ENCODE measurements at places on chromosomes 3 and 15.

GRCh38 chr15:88484682-88485331, 17.3 kb downstream of the MRPS11 start:
- no peak for DNase-seq

GRCh38 chr3:66303491-66303901, 82.7 kb downstream of the SLC25A26 start:
- no peak for DNase-seq

- no peak for DNase-seq
Observed at GRCh38 chr15:31001702-31002101, 10.3 kb upstream of the MTMR10 start.

- DNase-seq, result no peak
Observed at GRCh38 chr15:52289629-52290081, 5.9 kb downstream of the MYO5C start.

DNA sequence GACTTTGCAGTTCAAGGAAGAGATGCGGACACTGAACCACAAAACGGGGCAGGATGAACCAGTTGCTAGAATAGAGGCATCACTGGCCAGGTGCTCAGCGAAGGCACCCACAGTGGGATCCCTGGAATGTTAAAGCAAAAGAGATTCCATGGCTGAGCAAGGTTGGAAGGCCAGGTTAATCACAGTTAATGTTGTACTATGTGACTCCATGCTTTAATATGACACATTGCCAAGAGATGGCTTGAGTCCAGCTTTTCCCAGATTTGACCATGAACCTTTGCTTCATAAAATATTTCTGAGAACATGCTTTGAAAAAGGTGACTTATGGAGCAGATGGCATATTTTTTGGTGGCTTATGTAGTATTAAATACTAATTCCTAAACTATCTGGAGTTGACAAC, 76.2 kb upstream of the CMTM7 start:
- no peak for DNase-seq

DNA sequence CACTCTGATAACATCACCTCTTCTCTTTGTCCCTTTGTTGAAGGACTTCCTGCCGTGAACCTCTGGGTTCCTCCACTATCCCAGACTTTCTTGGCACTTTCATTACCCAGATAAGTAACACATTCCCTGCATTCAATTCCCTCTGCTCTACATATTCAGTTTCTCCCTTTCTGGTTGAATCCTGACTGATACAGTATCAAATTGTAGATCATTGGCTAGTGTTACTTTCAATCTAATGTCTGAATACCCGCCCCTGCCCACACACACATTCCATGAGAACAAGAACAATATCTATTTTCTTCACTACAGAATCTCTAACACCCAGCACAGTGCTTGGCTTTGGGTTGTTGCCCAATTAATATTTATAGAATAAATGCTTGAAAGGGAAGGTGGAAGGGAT, 163.5 kb downstream of the ABHD5 start:
- DNase-seq, result no peak

- no peak for DNase-seq
Observed at GRCh38 chr3:86788371-86788770, 202.6 kb downstream of the VGLL3 start.

GRCh38 chr3:8581806-8582445, 62.7 kb downstream of the SSUH2 start:
- no peak for DNase-seq

DNA sequence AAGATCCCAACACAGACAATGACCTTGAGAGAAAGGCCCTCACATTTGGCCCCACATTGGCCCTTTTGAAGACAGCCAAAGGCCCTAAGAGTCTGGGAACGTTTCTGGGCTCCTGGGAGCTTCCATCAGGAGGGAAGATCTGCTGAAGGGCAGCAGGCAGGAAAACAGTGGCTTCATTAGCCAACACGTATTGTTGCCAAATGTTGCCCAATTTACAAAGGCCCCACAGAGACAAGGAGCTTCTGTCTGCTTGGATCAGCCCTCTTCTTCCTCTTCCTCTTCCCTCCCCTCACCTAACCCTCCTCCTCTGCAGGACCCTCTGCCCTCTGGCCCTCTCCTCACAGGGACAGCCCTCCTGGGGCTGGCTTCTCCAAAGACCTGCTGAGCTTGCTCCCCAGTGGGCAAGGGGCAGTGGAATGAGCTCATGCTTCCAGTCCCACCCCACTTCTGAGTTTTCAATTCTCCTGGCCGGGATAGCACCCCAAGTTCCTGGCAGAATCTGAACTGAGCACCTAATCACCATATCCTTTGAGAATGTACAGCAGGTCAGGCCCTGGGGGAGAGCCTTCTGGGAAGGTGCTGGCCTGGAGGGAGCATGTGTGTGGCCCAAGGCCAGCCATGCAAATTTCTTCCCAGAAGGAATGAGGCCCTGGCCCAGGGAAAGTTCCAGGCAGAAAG, 5.1 kb upstream of the LTF start:
- DNase-seq, result no peak

- DNase-seq, result no peak
Observed at GRCh38 chr3:53885239-53885638, 3.3 kb upstream of the ACTR8 start.

DNA sequence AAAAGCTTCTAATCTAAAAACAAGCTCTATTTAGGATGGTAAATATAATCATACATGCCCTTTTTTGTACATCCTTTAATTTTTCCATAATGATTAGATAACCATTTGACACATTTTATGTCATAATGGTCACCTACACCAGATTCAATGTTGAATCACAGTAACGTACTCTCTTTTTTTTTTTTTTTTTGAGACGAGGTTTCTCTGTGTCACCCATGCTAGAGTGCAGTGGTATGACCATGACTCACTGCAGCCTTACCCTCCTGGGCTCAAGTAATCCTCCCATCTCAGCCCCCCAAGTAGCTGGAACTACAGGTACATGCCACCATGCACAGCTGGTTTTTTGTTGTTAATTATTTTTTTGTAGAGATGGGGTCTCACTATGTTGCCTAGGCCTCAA, 49.2 kb downstream of the PROS1 start:
- DNase-seq, result no peak

GRCh38 chr3:60972599-60972998, 278.7 kb downstream of the FHIT start:
- no peak for DNase-seq

- DNase-seq, result no peak
Observed at GRCh38 chr3:55719006-55719405, 231.9 kb upstream of the WNT5A start.

DNA sequence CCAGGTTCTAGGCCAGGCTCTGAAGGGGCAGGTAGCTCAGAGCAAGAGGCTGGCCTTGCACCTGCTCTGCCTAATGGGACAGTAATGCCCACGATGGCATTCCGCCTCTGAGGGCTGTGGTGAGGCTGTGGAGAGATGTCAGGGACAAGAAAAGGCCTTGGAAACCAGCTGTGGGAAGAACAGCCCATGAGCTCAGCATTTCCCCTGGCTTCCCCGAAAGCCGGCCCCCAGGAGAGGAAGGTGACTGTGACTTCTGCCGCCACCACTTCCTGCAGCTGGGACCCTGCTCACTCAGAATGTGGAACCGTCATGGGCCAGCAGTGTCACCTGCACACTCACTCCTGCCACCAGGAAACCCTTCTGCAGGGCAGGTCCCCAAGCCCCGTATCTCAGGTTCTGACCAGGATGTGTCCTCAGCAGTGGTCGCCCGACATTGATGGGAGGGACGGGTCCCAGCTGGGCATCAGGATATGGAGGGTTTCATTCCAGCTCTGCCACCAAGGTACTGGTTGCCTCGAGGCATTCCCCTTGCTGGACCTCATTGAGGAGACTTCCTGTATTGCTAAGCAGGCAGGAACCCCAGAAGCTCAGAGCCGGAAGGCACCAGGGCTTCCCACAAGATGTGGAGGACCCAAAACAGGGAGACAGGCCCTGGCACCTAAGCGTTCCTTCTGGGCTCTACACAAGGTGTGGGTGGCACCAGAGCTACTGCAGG, 30.7 kb downstream of the SEMA7A start:
- peak; percentile 88 for DNase-seq

- no peak for DNase-seq
Observed at GRCh38 chr15:77012868-77013267, 17.9 kb downstream of the PSTPIP1 start.

DNA sequence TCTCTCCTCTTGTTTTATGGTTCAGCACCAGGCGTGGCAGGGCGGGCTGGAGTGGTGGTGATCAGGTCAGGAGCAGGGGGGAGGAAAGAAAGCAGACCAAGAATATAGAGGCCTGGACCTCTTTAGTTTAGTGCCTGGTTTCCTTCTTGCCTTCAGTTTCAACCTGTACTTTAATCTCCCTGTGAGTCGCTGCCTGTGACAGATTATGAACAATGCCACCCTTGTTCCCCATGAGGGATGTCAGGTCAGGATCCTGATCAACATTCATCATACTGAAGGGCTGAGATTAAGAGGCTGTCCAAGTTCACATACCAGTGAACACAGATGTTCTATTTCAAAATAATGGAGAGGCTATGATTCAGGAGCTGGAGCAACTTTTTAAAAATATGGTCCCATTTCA, 11.4 kb downstream of the ENTPD3 start:
- DNase-seq, result no peak

- DNase-seq, result peak; percentile 49
Observed at GRCh38 chr15:83436513-83437158, 10.5 kb upstream of the SH3GL3 start.

GRCh38 chr15:90063770-90064247, 38.5 kb downstream of the IDH2 start:
- DNase-seq, result no peak

GRCh38 chr3:23735062-23735461, 70.7 kb upstream of the UBE2E1 start:
- DNase-seq, result no peak

- DNase-seq, result no peak
Observed at GRCh38 chr3:113245761-113246161, 34.4 kb downstream of the BOC start.

GRCh38 chr3:20071175-20071574, 30.9 kb downstream of the KAT2B start:
- no peak for DNase-seq

GRCh38 chr15:82122746-82123400, 77.1 kb upstream of the MEX3B start:
- no peak for DNase-seq

GRCh38 chr15:96524676-96525417, 194.3 kb downstream of the NR2F2 start:
- no peak for DNase-seq

DNA sequence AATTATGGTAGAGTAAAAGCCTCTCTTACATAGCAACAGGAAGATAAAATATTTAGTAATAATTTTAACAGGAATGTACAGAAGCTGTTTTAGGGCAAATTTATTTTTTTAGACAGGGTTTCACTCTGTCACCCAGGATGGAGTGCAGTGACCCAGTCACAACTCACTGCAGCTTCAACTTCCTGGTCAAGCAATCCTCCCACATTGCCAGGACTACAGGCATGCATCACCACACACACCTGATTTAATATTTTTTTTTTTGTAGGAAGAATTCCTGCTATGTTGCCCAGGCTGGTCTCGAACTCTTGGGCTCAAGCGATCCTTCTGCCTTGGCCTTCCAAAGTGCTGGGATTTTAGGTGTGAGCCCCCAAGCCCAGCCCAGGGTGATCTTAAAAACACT, 61.1 kb downstream of the PCCB start:
- no peak for DNase-seq

- DNase-seq, result no peak
Observed at GRCh38 chr3:170205302-170205701, 16.9 kb upstream of the PRKCI start.

- DNase-seq, result no peak
Observed at GRCh38 chr3:192916371-192917027, 1.2 kb downstream of the MB21D2 start.

GRCh38 chr3:159732172-159733111, 256.2 kb upstream of the IL12A start:
- no peak for DNase-seq

GRCh38 chr3:72262736-72263135, 477.8 kb upstream of the PROK2 start:
- DNase-seq, result no peak

GRCh38 chr15:86063356-86064095, 16.1 kb upstream of the AGBL1 start:
- DNase-seq, result no peak

- DNase-seq, result no peak
Observed at GRCh38 chr3:177894081-177894728, 642.0 kb upstream of the KCNMB2 start.

GRCh38 chr15:72289597-72290325, 17.4 kb upstream of the PARP6 start:
- DNase-seq, result no peak

DNA sequence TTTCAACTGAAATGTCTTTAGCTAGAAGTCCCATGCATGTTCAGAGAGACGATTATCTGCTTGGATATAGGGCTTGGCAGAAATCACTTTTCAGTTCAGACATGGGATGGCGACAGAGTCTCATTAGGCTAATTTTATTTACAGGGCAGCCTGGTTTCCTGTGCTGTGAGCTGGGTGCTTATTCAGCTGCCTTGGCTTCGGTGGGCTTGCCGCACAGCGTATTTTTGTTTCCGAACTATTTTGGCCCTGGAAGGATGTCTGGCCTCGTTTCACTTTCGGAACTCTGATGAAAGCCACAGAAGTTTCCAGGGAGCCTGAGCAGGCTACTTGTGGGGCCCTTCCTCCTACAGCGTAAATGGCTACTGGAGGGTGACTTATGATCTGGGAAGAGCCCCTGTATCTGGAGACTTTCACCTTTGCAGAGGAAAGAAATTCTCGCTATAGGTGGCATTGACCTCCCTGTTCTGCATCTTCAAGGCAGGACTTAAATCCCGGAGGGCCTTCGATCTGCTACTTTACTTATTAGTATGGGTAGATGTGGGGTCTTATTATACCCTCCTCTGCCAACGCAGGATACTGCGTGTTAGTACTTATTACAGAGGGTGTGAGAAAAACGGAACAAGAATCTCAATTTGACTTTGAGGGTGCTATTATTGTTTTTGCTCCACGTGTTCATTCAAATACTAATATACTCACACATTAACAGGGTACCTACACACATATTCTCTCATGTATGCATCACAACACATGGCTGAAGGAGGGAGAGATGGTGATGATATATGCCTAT, 364.0 kb upstream of the RBMS3 start:
- peak; percentile 69 for DNase-seq

- DNase-seq, result no peak
Observed at GRCh38 chr15:24861014-24861690, 93.6 kb upstream of the SNRPN start.

Measured in NAMALWA (cell line).